ENCODE measurements at places on chromosomes 5 and 9. TPM values are rescaled to one million over a fixed set of nuclear protein-coding genes. Genes with fewer than 3 reads are reported as not detected.

Gene CEL
- total RNA-seq: 2.6 TPM

Gene STK32A
- 7.4 TPM for total RNA-seq

Gene SLC4A9
- total RNA-seq: 1.1 TPM

Gene SOX30
- not detected for total RNA-seq

- peaks cover 89% of the 10 kb centered on the region for H3K36me3 ChIP-seq
- H3K4me3 ChIP-seq: no peak overlapping the region
- no peaks in the 10 kb centered on the region for H3K27me3 ChIP-seq
- no peaks in the 10 kb centered on the region for H3K4me1 ChIP-seq
Observed at GRCh38 chr5:16690243-16690852, 73.6 kb upstream of the RETREG1 start.

Gene CCNI2
- 0.42 TPM for total RNA-seq

Gene SPATA31A3
- not detected for total RNA-seq

DNA sequence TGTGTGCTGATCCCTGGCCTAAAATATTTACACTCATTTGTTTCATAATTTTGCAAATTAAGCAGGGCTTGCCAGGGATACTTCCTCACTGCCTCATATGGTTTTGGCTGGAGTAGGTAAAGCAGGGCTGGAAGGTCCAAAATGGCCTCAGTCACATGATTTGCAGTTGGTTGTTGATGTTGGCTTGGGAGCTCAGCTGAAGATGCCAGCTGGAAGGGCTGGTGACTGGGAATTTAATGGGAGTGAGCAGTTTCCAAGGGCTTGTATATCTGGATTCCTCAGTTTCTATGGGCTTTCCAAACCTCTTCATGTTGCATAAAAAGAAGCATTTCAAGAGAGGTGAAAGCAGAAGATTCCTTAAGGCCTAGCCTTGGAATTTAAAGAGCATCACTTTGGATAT is 729.3 kb downstream of the CDH18 start:
- peaks cover 35% of the 10 kb centered on the region for H3K27me3 ChIP-seq
- H3K4me1 ChIP-seq: no peaks in the 10 kb centered on the region
- no peak overlapping the region for H3K27ac ChIP-seq
- H3K4me3 ChIP-seq: no peak overlapping the region
- DNase-seq: no peak

GRCh38 chr9:33809506-33809905 is 7.5 kb upstream of the UBE2R2 start:
- no peaks in the 10 kb centered on the region for H3K27me3 ChIP-seq
- no peak for DNase-seq
- no peaks in the 10 kb centered on the region for H3K4me1 ChIP-seq
- H3K36me3 ChIP-seq: no peaks in the 10 kb centered on the region
- H3K4me3 ChIP-seq: no peak overlapping the region

GRCh38 chr5:56264417-56265025 is 31.4 kb upstream of the ANKRD55 start:
- H3K4me1 ChIP-seq: no peaks in the 10 kb centered on the region
- no peaks in the 10 kb centered on the region for H3K27me3 ChIP-seq
- no peak overlapping the region for H3K27ac ChIP-seq
- H3K4me3 ChIP-seq: no peak overlapping the region

GRCh38 chr5:55350754-55351153 is 43.0 kb downstream of the MTREX start:
- no peaks in the 10 kb centered on the region for H3K27me3 ChIP-seq
- no peak overlapping the region for H3K4me3 ChIP-seq
- DNase-seq: no peak
- H3K36me3 ChIP-seq: peaks cover 96% of the 10 kb centered on the region
- H3K4me1 ChIP-seq: peaks cover 3% of the 10 kb centered on the region

- H3K27ac ChIP-seq: no peak overlapping the region
- DNase-seq: no peak
- H3K36me3 ChIP-seq: no peaks in the 10 kb centered on the region
- no peak overlapping the region for H3K4me3 ChIP-seq
Observed at GRCh38 chr9:91048749-91049148, 247.1 kb downstream of the SYK start.

DNA sequence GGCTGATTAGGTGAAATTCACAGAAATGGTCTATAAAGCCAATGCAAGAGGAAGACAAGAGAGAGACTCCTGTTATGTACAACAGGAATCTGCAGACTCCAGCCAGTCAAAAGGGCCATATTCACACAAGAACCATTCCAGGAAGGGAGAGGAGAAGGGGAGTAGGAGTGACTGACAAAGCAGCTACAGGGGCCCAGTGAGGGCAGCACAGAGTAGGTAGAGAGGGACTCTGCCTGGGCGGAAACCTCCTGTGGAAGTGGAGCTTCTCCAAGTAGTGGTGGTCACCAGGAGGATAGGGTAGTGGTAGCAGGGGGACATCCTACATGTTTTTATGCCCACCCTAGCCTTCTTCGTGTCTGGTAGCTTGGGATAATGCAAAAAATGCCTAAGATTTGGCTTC is 667.3 kb downstream of the ACTL7B start:
- H3K4me3 ChIP-seq: no peak overlapping the region
- peaks cover 6% of the 10 kb centered on the region for H3K4me1 ChIP-seq
- H3K27ac ChIP-seq: no peak overlapping the region
- no peaks in the 10 kb centered on the region for H3K36me3 ChIP-seq
- peaks cover 17% of the 10 kb centered on the region for H3K27me3 ChIP-seq
- no peak for DNase-seq

Gene DNAJC18
- 28.1 TPM for total RNA-seq

GRCh38 chr9:98323051-98323830 is 67.8 kb upstream of the TBC1D2 start:
- DNase-seq: peak; percentile 32
- no peak overlapping the region for H3K4me3 ChIP-seq
- no peak overlapping the region for H3K27ac ChIP-seq

DNA sequence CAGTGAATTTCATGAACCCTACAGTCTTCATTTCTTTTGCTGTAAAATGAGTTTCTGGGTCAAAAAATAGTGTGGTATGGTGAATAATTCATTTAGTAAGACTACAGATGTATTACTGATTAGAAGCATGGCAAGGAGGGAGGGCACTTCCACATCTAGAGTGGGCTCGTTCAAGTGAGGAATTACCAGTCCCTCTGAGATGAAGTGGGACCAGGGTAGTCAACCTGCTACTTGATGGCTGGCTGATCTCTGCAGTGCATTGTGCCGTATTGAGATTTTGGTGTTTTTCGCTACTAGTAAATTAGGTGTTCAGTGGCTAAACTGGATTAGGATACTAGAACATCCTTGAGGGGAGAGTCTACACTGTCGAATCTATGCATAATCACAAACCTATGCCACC is 10.8 kb downstream of the CDC37L1 start:
- DNase-seq: no peak
- no peak overlapping the region for H3K4me3 ChIP-seq
- H3K4me1 ChIP-seq: peaks cover 3% of the 10 kb centered on the region

DNA sequence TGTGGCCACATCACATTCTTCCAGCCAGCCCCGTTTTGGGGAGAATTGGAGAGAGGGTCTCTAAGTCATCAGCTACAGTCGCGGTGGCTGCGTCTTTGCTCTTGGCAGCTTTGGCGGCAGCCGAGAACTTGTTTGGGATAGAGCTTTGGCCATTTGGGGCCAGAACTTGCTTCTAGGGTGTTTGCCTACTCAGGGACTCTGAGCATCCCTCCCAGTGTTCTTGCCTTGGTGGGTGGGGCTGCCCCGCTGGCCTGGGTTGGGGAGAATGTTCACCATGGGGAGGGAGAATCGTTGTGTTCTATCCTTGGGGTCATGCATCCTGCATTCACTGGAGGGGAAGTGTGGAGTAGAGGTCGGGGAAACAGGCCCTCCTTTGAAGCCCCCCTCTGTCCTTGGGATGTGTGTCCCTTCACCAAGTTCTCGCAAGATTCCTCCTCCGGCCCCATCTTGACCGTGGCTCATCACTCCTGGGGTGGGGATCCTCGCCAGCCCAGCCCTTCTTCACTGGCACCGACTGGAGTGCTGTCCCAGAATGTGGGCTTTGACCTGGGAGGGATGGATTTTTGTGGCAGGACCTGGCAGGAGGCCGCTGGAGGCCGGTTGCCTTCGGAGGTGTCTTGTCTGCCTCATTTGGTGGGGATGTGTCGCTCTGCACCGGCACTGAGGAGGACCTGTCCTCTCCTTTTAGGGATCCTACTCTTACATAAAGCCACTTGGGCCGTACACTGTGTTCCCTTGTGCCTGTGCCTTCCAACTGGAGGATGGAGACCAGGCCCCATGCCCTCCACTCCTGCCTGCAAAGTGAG is 3.5 kb downstream of the PHF2 start:
- H3K27ac ChIP-seq: no peak overlapping the region
- peaks cover 4% of the 10 kb centered on the region for H3K36me3 ChIP-seq
- no peak overlapping the region for H3K4me3 ChIP-seq
- peak; percentile 38 for DNase-seq
- no peaks in the 10 kb centered on the region for H3K27me3 ChIP-seq

- H3K27ac ChIP-seq: no peak overlapping the region
- no peaks in the 10 kb centered on the region for H3K27me3 ChIP-seq
- no peak for DNase-seq
- no peaks in the 10 kb centered on the region for H3K4me1 ChIP-seq
Observed at GRCh38 chr5:23367874-23368273, 139.5 kb upstream of the PRDM9 start.

DNA sequence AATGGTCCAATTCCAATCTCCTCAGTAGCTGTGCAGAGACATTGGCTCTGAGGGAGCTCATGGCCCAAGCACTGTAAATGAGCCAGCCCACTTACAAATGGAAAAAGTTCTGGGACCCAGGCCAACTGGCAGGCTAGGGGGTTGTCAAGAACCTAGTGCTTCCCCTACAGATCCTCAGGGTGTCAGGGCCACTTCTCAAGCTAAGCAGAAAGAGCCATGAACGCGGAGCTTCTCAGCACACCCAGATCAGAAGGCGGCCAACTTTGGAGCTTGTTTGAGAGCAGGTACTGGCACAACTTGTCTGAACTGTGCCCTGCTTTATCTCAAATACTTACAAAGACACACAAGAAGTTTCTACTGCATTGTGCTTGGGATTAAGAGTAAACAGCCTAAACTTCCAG is 17.5 kb downstream of the TLE1 start:
- no peaks in the 10 kb centered on the region for H3K27me3 ChIP-seq
- H3K4me3 ChIP-seq: no peak overlapping the region
- no peaks in the 10 kb centered on the region for H3K4me1 ChIP-seq
- no peak for DNase-seq

Gene TICAM2
- total RNA-seq: 1.1 TPM

DNA sequence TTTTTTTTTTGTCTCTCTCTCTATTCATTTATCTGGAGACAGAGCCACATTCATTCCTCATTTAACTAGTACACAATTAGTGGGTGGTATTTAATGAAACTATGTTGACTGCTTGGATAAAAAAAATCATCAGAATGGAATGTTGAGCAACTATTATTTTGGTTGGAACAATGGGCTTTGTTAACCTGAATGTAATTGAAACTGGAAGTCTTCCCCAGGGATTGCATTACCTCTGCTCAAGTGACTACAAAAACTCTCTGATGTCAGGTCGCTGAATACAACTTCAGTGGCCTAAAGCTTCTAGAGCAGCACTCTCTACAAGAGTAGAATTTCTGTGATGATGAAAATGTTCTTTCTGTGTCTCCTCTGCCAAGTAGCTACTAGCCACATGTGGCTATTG is 295.8 kb downstream of the DEPDC1B start:
- no peak overlapping the region for H3K27ac ChIP-seq
- no peaks in the 10 kb centered on the region for H3K4me1 ChIP-seq
- no peak overlapping the region for H3K4me3 ChIP-seq
- peaks cover 61% of the 10 kb centered on the region for H3K27me3 ChIP-seq
- DNase-seq: no peak
- H3K36me3 ChIP-seq: no peaks in the 10 kb centered on the region

Gene GLIPR2
- total RNA-seq: 54.2 TPM

Gene SH3GL2
- 2.1 TPM for total RNA-seq

Gene GNE
- total RNA-seq: 7.0 TPM

GRCh38 chr9:107437716-107438115 is 51.9 kb downstream of the KLF4 start:
- DNase-seq: peak; percentile 64
- no peak overlapping the region for H3K27ac ChIP-seq
- no peaks in the 10 kb centered on the region for H3K36me3 ChIP-seq
- no peaks in the 10 kb centered on the region for H3K27me3 ChIP-seq
- H3K4me1 ChIP-seq: peaks cover 3% of the 10 kb centered on the region
- H3K4me3 ChIP-seq: no peak overlapping the region

DNA sequence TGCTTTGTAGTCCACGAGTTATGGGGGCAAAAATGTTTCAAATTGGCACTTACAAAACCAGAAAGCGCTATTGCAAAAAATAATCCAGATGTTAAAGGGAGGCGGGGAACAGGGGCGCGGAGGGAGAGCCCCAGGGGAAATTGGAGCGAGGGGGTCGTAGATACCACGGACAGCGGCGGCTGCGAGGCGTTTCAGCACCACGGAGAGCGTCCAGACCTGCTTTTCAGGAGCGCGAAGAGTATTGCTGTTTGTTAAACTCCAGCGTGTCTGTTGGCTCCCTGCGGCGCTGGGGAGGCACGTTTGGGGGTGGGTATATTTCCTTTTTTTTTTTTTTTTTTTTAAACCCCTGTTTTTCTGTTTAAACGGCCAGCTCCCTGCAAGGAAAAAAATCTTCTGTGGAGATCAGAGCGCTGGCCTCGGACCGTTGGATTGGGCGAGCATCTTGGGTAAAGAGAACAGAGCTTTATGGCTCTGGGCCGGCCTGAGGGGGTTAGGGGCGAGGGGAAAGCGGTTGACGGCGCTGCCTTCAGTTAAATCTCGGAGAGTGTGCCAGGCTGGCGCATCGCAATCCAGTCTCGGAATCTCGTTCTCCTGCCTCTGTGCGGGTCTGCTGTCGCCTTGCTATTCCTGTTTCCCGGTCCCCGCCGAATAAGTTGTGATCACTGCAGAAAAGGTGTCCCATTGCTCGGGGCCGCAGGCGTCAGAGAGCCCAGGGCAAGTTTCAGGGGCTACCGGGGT is at the start of gene GLRA1:
TSS of gene GLRA1 (minus strand) at position 288 of the 738 bp plus-strand sequence. CDS start 302 bp downstream, outside the sequence.
- H3K4me1 ChIP-seq: no peaks in the 10 kb centered on the region
- H3K4me3 ChIP-seq: peak within 1 kb of the TSS; percentile 57
- peak; percentile 93 for DNase-seq
- no peaks in the 10 kb centered on the region for H3K36me3 ChIP-seq
- H3K27ac ChIP-seq: peak within 1 kb of the TSS; percentile 54
- H3K27me3 ChIP-seq: peaks cover 80% of the 10 kb centered on the region

- H3K36me3 ChIP-seq: no peaks in the 10 kb centered on the region
- no peak overlapping the region for H3K27ac ChIP-seq
- peaks cover 31% of the 10 kb centered on the region for H3K4me1 ChIP-seq
- no peak for DNase-seq
- H3K27me3 ChIP-seq: no peaks in the 10 kb centered on the region
Observed at GRCh38 chr5:154782812-154783592, 27.8 kb downstream of the LARP1 start.

- DNase-seq: no peak
- no peak overlapping the region for H3K4me3 ChIP-seq
- no peak overlapping the region for H3K27ac ChIP-seq
- H3K4me1 ChIP-seq: no peaks in the 10 kb centered on the region
Observed at GRCh38 chr9:27590651-27591050, 17.4 kb upstream of the C9orf72 start.
